ENCODE measurements at places on chromosomes 12 and 14.
A peak's percentile ranks its signal among the peaks of the same experiment; 100 is the strongest.

GRCh38 chr14:68616221-68616902, 176.5 kb downstream of the ZFP36L1 start:
- no peak for DNase-seq

DNA sequence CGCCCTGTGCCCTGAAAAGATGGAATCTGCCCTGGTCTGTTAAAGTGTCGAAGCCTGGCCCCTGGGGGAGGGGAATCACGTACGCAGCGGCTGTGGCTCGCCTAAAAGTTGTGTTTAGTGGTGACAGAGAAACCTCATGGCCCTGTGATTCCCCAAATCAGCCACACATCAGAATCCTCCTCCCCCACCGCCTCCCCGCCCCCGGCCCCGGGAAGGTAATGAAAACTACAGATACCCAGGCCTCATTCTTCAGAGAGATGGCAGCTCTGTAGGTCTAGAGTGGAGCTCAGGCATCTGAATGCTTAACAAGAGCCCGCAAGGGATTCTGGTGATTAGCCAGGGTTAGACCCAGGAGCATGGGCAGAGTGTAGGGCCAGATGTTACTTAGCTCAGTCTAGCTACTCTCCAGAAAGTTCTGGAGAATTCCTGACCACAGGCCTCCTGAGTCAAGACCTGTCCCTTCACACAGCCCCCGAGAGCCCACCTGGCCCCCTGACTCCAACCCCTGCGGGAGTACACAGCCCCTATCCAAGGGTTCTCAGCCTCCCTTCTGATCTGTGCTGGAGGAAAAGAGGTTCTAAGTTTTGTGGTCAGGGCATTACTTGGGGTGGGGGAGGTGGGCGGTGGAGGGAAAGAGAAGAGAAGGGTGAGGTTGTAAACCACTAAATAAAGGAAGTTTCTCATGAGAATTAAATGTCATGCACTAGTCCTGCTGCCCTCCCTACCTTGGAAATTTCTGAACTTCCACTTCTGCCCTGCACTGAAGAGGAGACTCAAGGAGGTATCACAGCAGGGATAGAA, 114.8 kb downstream of the PLXNC1 start:
- peak; percentile 76 for DNase-seq

DNA sequence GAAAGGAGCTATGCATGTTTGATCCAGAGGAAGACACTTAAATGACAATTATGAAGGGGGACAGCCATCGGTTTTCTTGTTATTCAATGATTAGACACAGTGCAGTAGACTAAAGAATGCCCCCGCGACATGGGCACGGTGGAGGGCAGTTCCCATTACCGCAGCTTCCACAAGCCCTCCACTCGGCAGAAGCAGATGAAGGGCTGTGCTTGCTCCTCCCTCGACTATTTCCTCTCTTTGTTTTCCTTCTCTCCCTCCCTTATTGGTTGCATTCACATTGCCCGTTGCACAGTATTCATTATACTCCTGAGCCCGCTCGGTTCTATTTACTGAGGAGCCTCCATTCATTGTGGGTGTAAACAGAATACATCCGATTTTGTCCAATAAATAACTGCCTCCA, 138.8 kb upstream of the RASSF8 start:
- DNase-seq: no peak

DNA sequence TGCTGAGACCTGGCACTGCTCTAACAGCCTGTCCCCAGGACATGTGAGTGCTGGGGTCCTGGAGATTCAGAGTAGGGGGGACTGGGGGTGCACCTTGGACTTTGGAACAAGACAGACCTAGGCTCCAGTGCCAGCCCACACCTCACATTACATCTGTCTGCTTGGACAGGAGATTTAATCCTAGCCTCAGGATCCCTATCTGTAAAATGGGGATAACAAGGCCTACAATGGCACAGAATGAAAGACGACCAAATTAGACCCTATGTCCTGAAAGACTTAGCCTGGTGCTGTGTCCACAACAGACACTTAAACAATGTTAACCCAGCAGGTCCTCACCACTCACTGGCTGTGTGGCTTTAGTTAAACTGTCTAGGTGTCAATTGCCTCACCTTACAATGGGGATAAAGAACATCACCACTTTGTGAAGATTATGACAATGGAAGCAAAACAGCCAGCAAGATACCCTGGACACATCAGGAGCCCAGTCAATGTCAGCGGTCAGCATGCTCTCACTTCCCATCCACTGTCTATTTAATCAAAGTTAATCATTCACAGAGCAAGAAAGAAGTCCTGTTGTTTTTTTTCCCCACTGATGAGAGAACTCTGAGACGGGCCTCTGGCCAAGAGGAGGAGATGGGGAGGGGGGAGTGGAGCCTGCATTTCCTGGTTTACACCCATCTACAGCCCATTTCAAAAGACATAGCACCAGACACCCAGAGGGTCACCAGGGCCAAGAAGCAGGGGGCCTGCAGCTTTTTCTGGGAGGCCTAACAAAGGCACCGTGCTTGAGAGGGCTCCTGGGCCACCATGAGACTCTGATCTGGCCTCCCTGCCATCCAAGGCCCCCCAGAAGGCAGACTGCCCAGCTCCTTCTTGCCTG, 40.6 kb downstream of the ACTN1 start:
- DNase-seq: no peak

DNA sequence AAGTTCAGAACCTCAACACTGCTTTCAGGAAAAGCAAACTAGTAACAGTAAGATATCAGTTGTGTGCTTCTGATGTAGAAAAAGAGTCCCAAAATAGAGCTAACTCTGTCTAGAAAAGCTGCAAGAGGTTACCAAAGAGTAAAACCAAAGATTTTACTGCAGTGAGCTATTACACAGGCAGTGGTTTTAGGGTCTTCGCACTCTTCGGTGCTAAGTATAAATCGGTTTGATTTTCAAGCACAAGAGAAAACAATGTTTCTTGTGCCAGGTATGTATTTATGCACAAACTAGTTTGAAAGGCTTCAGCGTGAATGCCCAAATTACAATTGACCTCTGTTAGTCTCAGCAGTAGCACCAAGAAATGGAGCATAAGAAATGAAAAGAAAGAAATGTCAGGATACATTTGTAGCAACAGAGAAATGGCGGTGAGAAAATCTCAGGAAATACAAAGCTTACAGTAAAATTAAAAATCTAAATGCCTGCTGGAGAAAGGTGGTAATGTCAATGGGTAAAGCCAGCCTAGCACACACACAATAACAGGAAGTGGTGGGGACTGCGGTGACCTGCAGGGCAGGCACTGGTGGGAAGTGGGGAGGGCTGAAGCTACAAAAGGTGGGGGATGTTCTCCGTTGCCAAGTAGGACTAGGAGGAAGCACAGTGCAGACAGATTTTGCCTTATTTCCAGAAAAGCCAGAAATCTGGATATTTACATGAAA, 18.0 kb upstream of the DYRK2 start:
- peak; percentile 76 for DNase-seq

GRCh38 chr12:12190087-12190809, 76.6 kb downstream of the LRP6 start:
- DNase-seq: no peak

- no peak for DNase-seq
Measured at GRCh38 chr14:64845878-64846277, 33.8 kb downstream of the SPTB start.

GRCh38 chr14:31275731-31276130, 68.1 kb upstream of the HECTD1 start:
- no peak for DNase-seq

- DNase-seq: no peak
Measured at GRCh38 chr14:76710056-76711010, 50.9 kb upstream of the VASH1 start.

DNA sequence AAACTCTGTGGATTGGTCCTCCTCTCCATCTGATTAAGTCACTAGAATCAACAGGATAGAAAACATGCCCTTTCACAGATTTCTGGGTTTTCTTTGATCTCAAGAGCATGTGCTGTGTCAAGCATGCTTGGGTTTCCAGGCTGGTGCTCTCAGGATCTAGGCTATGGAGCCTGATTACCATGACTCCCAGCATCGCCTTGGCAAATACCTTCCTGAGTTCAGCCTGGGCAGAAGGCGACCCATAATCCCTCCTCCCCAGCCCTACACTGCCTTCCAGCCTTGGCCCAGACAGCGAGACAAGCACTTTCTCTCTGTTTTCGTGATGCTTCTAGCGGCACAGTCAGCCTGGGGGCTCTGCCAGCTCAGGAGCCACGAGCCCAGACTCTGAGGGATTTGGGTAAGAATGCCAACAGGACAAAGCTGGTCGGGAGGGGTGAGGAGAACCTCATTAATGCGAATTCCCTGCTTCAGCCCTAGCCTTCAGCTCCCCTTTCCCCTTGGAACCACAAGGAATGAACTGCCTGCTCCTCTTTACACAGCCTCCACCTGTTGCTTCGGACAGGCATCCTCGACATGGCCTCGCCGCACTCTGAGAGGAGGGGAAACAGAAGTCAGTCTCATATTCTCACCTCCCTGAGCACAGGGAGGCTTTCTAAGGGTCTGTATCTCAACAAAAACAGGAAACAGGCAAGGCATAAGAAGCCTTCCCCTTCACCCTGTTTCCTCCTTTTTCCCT, 227.1 kb downstream of the MSRB3 start:
- no peak for DNase-seq

DNA sequence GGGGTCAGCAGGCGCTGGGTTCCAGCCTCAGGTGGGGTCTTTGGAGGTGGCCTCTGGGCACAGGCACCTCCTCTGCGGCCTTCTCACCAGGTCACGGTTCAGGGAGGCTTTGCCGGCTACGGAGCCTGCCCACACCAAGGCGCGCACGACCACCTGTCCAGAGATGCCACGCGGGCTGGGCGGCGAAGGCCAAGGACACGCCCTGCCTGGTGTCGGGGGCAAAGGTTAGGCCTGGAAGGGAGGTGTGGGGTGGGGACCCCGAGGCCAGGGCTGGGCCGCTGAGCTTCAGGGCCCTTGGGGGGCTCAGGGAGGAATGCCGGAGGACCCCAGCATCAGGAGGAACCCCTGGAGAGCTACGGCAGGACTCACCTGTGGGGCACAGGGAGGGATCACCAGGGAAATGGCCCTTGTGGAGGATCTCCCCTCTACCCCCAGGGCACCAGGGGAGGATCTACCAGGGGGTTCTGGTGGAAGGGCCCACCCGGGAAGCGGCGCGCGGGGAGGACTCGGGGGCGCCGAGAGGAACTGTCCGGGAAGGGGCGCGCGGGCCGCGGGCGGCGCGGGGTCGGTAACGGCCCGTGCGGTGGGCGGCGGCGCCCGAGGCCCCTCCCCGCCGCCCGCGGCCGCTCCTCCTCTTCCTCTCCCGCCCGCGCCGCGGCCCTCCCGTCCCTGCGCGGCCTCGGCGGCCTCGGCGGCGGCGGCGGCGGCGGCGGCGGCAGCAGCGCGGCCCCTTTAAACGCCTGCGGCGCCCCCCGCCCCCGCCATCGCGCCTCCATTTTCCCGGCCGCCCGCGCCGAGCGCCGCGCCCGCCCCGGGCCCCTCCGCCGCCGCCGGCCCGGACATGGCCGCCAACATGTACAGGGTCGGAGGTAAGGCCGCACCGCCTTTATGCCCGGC, at the start of gene MTA1:
Gene MTA1 (plus strand): TSS at position 633 of the 897 bp plus-strand sequence. CDS start 209 bp downstream, at position 842.
- DNase-seq: peak; percentile 50

GRCh38 chr14:44180975-44181374, 326.1 kb downstream of the FSCB start:
- DNase-seq: no peak

DNA sequence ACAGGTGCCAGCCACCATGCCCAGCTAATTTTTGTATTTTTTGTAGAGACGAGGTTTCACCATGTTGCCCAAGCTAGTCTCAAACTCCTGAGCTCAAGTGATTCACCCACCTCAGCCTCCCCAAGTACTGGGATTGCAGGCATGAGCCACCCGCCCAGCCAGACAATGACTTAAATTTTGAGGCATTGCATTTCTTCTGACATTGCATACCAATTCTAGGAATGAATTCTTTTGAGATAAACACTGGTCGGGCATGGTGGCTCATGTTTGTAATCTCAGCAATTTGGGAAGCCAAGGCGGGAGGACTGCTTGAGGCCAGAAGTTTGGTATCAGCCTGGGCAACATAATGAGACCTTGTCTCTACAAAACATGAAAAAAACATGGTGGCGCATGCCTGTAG, 2.5 kb upstream of the CELA1 start:
- DNase-seq: no peak

- DNase-seq: no peak
Measured at GRCh38 chr14:38074754-38075153, 132.9 kb upstream of the SSTR1 start.

GRCh38 chr12:56773113-56773512, 10.0 kb downstream of the HSD17B6 start:
- no peak for DNase-seq

DNA sequence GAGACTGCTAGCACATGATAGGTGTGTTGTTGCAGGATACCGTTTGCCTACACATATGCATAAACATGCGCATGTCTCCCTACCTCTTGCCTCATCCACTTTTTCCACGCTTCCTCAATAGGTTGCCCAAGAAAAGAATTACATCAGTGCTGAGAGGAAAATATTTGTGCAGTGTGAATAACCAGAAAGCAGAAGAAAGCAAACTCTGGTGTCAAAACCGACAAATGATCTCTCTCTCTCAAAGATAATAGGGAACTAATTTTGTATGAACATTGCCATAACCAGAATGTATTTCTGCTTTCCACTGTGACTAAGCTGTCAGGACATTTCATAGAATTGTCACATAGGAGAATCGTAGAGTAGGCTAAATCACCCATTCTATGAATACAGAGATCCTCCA, 1.3 kb downstream of the CLEC7A start:
- DNase-seq: no peak

DNA sequence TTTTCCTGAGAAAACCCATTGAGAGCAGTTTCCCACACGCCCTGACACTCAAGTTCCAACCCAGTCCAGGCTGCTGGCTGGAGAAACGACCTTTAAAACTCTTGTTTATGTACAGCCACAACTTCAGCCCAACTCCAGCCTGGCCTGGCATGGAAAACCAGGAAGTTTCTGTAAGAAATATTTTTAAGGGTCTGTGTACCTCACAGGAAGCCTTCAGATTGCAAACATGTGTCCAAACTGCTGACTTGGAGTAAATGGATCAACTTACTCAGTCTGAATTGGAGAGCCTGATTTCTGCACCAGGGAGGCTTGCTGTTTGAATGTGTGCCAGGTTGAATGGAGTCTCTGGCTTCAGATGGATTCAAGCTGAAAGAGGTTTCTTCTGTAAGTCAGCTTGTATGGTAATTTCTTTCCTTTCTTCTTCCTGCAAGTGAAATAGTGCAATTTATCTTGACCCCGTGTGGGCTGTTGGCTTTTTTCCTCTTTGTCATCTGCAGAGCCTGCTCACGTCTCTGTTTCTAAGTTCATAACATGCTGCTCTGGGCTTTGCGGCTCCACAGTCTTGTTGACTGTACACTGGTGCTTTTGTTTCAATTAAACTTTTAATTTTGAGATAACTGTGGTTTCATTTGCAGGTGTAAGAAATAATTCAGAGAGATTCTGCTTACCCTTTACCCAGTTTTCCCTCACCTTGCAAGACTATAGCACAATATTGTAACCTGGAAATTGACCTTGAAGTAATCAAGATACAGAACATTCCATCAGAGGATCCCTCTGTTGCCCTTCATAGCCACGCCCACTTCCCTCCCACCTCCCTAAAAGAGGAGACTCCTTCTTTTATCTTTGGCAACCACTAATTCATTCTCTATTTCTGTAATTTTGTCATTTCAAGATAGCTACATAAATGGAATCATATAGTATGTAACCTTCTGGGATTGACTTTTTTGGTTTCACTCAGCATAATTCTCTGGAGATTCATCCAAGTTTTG, 109.7 kb upstream of the PRMT8 start:
- DNase-seq: no peak

GRCh38 chr14:20428802-20429201, 7.2 kb downstream of the KLHL33 start:
- no peak for DNase-seq

GRCh38 chr12:18476861-18477260, 215.5 kb downstream of the PIK3C2G start:
- no peak for DNase-seq

GRCh38 chr14:77025744-77026165, 2.8 kb downstream of the IRF2BPL start:
- no peak for DNase-seq

- DNase-seq: peak; percentile 78
Measured at GRCh38 chr14:69726761-69727511, 40.0 kb upstream of the SRSF5 start.
